ENCODE measurements at places on chromosomes 1 and 21. TPM values are rescaled to one million over a fixed set of nuclear protein-coding genes. Genes with fewer than 3 reads are reported as not detected.

The SLC1A7 gene
- total RNA-seq, result not detected

The JAM2 gene
- total RNA-seq, result 85.5 TPM

The DPH5 gene
- total RNA-seq, result 5.6 TPM

The PRKAA2 gene
- 2.8 TPM for total RNA-seq

The MRPS21 gene
- 35.4 TPM for total RNA-seq

The FMO2 gene
- total RNA-seq, result 74.4 TPM

The HRNR gene
- total RNA-seq, result not detected

The RNPC3 gene
- 49.1 TPM for total RNA-seq

The HSD3B2 gene
- not detected for total RNA-seq

The F5 gene
- 0.43 TPM for total RNA-seq

DNA sequence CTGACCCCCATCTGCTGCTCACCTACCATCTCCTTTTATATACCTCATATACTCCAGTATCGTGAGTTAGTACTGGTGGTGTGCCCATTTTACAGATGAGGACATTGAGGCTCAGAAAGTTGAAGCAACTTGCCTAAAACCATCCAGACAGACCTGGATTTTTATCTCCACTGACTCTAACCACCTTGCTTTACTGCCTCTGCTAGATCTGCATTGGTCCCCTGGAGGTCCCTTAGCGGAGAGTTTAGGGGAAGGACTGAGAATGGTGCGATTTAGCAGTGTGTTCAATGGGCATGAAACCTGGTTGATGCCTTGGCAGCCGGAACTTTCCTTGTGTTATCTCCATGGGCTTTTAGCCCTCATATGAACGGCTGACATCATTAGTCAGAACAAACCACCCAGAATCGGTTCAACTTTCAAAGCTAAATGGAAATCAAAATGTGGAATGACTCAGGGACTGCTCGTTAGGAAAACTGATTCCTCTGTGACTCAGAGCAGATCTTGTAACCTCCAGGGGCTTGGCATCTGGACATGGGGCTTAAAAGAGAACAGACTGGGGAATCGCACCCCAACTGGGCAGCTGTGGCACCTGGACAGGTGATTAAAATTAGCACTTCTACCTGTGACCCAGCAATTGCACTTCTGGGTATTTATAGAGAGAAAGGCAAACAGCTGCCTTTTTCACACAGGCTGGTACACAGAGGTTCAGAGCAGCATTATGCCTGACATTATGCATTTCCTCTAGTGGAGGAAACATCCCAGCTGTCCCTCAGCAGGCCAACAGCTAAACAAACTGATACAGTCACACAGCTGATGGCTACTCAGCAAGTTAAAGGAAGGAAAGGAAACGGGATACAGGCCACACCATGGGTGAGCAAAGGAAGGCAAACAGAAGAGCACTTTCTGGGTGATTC, 25.3 kb downstream of the TMEM51 start:
- DNase-seq, result no peak

DNA sequence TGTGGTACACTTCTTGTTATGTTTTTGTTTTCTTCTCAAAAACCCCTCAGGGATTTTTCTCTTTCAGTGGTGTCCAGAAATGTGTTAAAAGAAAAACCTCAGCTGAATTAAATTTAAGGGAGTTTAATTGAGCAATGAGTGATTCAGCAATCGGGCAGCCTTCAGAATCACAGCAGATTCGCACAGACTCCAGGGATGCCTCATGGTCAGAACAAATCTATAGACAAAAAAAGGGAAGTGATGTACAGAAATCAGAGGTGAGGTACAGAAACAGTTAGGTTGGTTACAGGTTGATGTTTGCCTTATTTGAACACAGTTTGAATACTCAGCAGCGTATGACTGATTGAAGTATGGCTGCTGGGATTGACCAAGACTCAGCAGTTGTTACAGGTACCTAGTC, 86.2 kb downstream of the TLR5 start:
- no peak for DNase-seq

- no peak for DNase-seq
Observed at GRCh38 chr1:198849093-198849492, 210.3 kb downstream of the PTPRC start.

DNA sequence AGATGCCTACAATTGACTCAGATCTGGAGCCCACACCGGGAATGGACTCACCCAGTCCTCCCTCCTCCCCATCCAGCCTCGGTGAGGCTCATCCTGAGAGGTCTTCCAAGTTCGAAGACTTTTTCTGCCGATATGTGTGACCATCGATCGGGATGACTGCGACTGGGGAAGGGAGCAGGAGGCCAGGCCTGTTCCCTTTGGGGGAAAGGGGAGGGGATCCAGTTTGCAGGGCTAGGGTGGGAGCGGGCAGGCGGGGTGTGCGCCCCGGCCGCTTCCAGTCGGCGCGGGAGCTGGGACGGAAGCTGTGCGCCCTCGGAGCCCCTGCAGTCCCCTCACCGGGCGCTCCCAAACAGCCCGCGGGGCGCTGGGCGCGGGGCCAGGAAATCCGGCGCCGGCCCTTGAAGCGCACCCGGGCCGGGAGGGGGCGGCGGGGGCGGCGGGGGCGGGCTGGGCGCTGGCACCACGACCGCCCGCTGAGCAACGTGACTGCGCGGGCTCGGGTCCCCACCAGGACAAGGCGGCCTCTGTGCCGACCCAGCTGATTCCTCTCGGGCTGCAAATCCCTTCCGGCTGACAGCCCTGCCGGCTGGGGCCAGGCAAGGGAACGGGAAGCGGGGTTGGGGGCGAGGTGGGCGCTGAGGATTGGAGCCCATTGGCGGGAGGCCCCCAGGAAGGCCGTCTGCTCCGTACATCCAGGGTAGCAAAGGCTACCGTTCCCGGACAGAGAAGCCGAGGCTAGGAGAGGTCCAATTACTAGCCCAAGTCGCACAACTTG, 103.9 kb downstream of the EBNA1BP2 start:
- DNase-seq, result no peak

DNA sequence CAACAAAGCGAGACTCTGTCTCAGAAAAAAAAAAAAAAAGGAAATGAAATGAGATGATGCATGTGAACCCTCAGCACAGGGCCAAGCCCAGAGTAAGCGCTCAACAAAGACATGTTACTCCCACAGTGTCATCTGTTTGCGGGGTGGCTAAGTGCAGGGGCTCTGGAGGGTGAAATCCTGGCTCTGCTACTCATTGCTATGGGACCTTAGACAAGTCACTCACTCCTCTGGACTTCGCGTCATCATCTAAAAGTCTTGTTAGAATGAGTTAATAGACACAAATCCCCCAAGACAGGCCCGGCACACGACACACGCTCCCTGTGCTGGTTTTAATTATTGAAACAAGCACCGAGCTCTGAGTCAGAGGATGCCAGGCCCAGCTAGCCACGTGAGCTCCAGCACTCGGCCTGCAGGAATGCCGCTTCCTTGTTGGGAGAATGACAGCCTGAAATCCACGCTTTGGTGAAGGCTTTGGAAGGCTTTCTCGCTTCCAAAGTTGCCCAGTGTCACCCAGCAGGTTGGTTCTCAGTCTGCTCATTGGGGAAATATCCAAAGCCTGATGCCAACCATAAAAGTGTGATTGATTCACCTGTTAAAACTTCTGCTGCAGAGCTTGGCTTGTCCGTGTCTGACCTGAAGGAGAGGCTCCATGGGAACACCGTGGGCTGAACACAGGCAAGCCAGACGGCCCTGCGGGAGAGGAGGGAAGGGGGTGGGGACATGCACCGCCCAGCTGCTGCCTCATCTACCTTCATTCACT, 36.7 kb upstream of the TARDBP start:
- DNase-seq, result peak; percentile 36

DNA sequence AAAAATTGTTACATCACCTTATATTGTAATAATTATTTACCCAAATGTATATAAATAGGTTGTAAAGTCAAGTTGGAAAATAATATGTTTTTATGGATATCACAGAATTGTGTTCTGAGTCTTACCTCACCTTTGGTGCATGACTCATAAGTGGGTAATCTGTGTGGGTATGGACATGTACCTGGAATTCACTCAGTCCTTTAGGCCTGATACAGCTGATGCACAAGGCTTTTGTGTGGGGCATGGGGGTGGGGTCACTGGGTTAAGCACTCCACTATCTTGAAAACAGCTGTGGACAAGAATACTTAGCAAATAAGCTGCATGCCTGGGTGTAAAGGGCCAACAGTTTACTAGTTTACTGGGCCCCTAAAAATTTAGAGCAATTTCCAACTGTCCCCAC, 34.4 kb downstream of the INKA2 start:
- DNase-seq, result no peak

DNA sequence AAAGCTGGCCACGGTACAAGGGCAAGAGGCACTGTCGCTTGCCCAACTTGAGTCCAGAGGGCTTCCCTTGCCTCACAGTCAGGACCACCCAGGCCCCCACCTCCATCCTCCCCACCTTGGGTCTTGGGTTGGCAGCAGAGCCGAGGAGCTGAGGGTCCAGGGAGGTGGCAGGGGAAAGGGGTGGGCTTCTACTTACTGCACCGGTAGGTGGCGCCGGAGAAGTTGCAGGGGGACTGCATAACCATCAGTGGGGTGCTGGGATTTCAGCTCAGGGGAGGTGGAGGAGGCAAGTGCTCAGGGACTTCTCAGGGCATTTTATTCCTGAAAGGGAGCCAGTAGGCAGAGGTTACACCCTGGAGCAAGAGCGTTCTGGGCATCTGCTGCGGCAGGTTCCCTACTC, 44.0 kb downstream of the TRIM62 start:
- DNase-seq, result no peak

- DNase-seq, result no peak
Observed at GRCh38 chr1:9922342-9922741, 12.3 kb upstream of the CTNNBIP1 start.

GRCh38 chr1:37995751-37996345, 6.0 kb upstream of the SF3A3 start:
- DNase-seq, result peak; percentile 95

GRCh38 chr1:118618618-118619340, 369.4 kb downstream of the TBX15 start:
- no peak for DNase-seq

DNA sequence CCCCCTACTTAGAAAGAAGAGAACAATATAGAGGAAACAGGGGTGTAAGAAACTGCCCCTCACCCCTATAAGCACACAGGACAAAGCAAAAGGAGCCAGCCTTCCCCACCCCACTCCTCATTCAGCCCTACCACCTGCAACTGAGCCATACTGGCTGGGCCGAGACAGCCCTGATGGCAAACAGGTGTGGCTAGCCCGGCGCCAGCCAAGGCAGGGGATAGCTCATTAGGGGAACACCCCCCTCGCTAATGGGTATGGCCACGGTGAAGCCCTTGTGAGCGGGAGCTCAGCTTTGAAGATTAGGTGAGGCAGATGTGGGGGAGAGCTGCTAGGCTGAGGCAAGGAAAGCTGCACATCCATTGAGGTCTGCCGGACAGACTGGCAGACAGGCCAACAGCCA, 65.5 kb downstream of the ERI3 start:
- no peak for DNase-seq

DNA sequence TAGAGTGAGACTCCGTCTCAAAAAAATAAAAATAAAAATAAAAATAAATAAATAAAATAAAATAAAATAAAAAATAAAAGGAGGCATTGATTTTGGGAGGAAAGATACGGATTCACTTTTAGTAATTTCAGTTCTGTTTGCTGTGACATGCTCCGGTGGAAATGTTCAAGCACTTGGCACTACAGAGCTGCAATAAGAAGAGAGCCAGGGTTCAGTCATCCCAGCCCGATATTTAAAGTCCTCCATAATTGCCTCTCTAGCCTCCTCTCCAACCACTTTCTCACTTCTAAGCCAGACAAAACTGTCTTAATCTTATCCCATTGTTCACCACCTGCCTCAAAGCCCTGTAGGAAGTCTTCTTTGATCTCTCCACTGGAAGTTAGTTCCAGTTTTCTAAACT, 55.0 kb upstream of the MACF1 start:
- DNase-seq, result no peak

DNA sequence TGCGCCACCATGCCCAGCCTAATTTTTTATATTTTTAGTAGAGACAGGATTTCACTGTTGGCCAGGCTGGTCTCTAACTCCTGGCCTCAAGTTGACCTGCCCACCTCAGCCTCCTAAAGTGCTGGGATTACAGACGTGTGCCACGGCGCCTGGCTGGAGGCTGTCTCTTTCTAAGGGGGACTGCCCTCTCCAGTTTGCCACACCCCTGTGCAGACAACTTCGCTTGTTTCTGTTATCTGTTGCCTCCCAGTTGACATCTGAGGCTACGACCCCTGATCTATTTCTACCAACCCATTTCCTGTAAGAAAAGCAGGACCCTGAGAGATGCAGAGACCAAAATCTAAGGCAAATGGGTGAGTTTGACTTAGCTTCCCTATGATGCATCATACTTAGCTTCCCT, 24.0 kb upstream of the VASH2 start:
- no peak for DNase-seq

DNA sequence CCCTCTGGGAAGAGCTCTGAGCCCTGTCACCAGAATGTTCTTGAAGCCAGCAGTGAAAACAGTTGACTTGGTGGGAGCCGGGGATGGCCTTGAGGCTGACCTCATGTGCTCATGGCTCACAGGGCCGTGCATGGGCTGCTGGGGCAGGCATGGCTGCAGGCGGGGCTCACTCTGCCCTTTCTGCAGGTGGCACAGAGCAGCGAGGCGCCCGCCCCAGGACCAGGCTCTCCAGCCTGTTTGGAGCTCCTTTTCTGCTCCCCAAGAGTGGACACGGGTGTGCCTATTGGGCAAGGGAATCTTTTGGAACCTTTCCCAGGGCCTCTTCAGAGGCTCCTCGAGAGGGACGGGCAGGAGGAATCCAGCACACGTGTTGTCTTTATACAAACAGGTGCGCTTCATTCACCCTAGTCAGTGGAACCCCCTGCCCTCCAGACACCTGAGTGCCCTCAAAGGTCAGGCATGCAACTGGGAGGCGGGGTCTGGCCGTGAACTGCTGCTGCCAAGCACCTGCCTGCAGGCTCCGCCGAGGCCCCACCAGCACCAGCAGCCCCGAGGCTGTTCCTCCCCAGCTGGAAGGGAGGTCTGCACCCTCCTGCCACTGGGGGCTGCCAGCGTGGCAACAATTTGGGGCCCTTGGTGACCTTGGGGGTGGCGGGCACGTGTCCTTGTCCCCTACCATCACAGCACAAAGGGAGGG, 2.6 kb upstream of the TTC34 start:
- no peak for DNase-seq

DNA sequence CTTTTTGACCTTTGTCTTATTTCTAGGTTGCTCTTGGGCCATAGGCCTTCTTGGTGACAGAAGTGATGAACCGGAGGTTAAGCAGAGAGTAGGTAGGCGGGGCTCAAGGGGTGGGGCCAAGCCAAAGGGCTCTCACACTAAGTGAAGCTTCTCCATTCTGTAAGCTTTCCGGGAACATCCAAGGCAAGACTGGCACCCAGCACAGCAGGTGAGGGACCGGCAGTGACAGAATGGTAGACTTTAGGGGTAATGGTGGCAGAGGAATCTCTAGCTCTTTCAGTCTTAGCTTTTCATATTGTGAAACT, at the start of gene TNFAIP8L2:
TNFAIP8L2 (plus strand) TSS at position 135 of the 305 bp plus-strand sequence. CDS start 2,049 bp downstream, outside the sequence.
- DNase-seq, result no peak

DNA sequence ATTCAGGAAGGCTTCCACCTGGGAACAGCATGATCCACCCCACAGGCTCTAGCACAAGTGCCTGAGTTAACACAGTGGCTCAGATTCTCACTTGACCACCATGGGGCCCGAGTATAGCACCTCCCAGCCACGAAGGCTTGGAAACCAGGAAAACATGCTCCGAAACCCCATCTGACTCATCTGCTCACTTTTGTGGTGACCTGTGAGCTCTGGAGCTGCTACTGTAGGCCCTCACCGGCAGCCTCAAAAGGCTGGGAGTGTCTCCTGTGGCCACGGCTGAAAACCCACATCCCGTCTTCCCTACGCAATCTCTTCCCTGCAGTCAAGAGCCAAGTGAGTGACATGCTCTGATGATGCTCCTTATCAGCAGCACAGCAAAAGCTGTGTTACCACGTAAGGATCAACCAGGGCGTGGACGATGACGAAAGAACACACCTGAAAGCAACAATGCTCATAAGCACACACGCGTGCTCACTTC, 81.4 kb downstream of the TGFBR3 start:
- DNase-seq, result no peak

Measured in uterus (tissue), 4 donors.